NCI-H526 (cell line): ENCODE measurements at places on chromosomes 2 and 18.

DNA sequence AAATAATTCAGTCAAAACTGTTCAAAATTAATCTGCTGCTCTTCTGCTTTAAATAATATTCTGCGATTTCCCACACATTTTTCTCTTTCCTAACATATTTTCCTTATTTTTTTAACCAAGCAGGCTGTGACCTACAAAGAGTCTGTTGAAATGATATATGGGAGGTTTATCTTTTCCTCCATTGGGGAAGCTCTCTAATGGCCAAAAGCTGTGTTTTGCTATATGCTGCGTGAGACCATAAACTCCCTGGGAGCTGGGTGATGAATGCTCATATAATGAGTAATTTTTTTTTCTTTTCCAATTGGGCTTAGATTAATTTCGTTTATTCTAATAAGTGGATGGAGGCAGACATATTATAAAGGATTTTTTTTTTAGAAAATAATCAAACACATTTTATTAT lies 72.2 kb upstream of the MAP2 start:
- DNase-seq, result no peak

GRCh38 chr2:153388246-153388645 lies 90.3 kb downstream of the RPRM start:
- no peak for DNase-seq

DNA sequence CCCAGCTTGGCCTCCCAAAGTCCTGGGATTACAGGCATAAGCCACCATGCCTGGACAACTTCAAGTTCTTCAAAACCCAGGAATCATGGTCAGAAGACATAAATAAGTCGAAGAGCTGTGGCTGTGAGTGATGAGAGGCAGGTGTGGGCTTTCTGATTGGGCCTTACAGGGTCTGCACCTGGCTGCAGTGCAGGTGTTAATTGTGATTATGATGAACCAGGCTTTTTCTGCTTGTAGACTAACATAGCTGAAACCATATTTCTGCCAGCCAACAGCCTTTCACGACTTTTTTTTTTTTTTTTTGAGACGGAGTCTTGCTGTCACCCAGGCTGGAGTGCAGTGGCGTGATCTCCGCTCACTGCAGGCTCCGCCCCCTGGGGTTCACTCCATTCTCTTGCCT lies 14.9 kb upstream of the DTNB start:
- DNase-seq, result no peak

DNA sequence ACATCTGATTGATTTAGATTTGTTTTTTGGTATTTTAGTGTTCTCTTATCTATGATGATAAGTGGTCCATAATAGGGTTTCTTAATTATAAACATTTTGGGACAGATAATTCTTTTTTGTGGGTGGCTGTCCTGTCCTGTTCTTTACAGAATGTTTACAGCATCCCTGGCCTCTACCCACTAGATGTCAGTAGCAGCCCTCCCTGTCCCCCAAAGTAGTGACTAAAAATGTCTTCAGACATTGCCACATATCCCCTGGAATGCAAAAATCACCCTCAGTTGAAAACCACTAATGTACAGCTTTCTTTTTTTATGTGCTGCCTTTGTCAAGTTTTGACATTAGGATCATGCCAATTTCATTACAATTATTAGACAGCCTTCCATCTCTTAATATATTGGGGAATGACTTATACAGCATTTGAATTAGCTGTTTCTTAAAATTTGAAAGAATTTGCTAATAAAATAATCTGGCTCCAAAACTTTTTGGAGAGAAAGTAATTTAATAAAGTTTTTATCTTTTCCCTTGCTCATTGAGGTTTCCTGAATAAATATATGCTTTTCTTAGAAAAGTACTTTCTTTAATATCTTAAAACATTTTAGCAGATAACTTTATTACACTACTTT lies 19.5 kb downstream of the WIPF1 start:
- no peak for DNase-seq

DNA sequence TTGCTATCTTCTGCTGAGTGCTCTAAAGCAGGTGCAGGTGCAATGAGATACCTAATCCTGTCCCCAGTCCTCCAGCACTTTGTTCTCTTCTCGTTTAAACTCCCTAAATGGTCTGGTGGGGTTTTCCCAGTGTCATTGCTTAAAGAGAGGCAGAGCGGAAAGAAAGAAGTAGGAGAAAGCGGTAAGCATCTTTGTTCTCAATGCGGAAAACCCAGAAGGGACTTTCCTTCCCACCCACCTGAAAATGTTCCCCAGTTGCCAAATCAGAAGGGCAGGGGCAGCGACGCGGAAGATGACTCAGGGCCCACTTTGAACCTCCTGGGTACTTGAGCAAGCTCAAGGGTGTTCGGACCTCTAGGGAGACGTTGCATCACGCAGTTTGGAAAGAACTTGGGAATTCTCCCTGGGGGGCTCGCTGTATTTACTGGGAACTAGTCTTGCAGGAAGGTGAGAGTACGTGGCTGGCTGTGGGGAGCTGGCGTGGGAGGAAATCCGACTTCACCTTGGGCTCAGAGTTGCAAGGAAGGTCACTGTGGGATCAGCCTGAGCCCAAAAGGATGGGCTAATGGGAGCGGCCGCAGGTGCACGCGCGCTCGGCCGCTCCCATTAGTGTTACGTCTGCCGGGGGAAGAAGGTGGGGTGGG lies 589 bp upstream of the SGPP2 start:
- no peak for DNase-seq
